Suppressor macrophage treated with lipopolysaccharide for 1 hour (primary cell): ENCODE measurements at places on chromosomes 1 and 21.
A peak's percentile ranks its signal among the peaks of the same experiment; 100 is the strongest.

- DNase-seq: peak; percentile 31
Measured at GRCh38 chr1:154342836-154343472, 17.6 kb downstream of the ATP8B2 start.

DNA sequence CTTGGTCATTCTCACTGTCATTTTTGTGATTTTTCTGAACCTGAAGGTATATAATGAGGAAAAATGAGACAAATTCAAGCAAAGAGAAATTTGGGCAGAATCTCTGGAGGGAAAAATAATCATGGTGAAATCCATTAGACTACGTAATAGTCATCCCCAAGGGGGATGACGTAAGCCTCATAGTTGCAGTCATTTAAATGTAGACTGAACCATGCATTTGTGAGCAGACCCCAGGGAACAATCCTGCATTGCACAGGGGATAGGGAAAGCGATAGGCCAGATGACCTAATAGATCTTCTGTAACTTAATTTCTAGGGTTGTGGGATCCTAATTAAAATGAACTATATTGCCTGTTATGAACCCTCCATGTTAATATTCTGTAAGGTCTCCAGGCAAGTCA, 167.4 kb upstream of the C1orf21 start:
- DNase-seq: peak; percentile 7

GRCh38 chr1:43048601-43049011, 89.9 kb upstream of the SLC2A1 start:
- no peak for DNase-seq

DNA sequence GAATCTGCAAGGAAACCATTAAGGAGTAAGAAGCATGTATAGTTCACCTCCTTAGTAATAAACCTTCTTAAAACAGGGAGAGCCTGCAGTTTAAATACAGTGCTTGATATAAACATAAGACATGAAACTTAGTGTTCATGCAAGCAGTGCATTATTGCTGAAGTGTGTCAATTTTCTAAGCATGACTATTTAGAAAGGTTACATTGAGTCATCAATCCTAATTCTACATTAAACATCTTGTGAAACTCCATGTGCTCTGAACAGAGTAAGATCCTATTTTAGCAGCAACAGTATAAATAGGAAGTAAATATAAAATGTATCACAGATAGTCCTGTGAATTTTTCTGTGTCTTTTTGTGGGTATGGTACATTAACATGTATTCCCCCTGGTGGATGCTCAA, 135.5 kb downstream of the ESRRG start:
- DNase-seq: no peak
